M059J (cell line): ENCODE measurements at places on chromosomes 12 and 14. TPM values are rescaled to one million over a fixed set of nuclear protein-coding genes. Genes with fewer than 3 reads are reported as not detected.
A peak's percentile ranks its signal among the peaks of the same experiment; 100 is the strongest.

GRCh38 chr12:93908264-93908663 is 231.1 kb downstream of the CRADD start:
- DNase-seq: no peak

DNA sequence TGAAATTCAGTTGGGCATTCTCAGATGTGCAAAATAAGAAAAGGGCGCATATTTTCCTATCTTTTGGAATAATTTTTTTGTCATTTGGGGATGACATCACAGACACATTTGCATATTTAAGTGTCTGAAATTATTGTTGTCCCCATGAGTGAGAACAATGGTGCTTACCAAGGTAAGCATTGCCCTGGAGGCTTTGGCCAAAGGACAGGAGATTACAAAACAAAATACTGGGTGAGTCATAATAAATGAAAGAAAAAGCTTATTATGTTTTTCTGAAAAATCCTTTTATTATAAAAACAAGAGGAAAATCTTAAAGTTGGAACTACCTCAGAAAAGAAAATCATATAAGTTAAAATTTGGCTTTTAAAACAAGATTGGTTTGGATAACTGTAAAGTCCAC is 254.9 kb downstream of the BTG1 start:
- DNase-seq: peak; percentile 38

- no peak for DNase-seq
Measured at GRCh38 chr12:113971392-113971791, 5.3 kb upstream of the RBM19 start.

DNA sequence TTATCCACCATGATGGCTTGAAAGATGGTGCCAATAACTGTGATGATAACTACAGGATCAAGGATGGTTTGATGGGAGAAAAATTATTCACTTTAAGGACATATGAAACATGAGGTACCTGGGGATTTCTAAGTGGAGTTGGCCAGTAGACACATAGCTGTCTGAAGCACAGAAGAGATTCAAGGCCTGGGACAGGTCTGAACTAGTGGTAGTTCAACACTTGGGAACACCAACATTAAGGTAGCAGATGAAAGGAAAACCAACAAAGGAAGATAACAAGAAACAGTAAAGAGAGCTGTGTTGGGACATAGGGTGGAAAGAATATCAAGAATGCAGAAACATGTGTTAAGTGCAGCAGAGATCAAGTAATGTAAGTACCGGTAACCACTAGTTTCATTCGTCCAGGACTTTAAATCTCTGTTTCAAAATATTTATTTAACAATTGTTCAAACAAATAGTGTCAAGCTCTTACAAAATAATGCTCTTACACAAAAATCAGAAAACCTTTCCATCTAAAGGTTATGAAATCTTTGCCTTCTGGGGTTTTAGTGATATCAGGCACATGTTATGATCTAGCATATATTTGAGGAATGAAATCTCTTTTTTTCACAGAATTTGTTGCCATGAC is 104.7 kb downstream of the ST8SIA1 start:
- DNase-seq: no peak

Gene TAS2R31
- 0.12 and 0.27 TPM in 2 replicates for total RNA-seq

- DNase-seq: no peak
Measured at GRCh38 chr12:115882936-115883335, 394.6 kb downstream of the MED13L start.

GRCh38 chr12:53725824-53726223 is 1.4 kb downstream of the CALCOCO1 start:
- no peak for DNase-seq

DNA sequence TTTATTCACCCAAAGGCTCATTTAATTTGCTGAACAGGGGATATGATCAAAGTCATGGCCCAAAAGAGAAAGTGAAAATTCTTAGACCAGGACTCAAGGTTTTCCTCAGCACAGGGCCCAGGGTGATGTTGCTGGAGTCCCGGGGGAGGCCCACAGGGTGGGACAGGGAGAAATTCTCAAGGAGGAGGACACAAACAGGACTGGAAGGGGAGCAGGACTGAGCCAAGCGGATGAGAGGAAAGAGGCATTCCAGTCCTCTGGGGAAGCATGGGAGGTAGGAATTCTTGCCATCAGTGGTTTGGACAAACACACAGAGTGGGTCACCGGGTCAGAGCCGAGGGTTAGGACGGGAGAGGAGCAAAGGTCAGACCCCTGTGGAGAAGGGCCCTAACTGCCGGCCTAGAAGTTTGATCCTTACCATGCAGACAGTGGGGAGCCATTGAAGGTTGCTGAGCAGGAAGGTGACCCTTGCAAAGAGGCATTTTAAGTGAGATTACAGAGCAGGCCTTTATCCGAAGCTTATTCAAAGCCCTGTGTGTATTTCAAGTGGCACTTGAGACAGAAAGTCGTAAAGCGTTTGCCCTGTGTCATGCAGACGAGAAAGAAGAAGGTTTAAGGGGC is 68.4 kb upstream of the PTGR2 start:
- DNase-seq: no peak

DNA sequence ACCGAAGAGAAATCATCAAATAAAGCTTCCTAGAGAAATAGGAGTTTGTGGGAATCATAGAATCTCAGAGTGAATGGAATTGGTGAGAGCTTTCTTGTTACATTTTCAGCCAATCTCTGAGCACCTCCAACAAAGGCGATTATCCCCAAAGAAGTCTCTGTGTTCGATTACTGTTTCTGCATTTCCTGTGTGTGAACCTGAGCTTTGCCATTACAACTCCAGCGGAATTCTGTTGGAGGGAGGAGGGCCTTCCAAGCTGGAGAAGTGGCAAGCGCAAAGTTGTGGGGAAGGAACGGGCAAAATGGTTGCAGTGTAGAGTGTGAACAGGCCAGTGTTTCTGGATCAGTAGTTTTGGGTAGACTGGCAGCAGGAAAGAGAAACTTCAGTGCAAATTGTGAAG is 23.1 kb downstream of the TMEM117 start:
- no peak for DNase-seq

DNA sequence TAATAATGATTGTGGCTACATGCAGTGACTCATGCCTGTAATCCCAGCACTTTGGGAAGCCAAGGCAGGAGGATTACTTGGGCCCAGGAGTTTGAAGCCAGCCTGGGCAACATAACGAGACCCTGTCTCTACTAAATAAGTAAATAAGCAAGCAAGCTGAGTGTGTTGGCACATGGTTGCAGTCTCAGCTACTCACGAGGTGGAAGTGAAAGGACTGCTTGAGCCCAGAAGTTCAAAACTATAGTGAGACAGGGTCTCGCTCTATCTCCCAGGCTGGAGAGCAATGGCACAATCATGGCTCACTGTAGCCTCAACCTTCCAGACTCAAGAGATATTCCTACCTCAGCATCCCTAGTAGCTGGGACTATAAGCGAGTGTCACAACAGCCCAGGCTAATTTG is 64.7 kb downstream of the RPS6KA5 start:
- DNase-seq: peak; percentile 50

- DNase-seq: peak; percentile 72
Measured at GRCh38 chr12:51028126-51028812, 2.1 kb upstream of the SLC11A2 start.

Gene LRRC43
- not detected in 2 replicates for total RNA-seq

- no peak for DNase-seq
Measured at GRCh38 chr12:70785896-70786295, 134.6 kb downstream of the PTPRR start.

DNA sequence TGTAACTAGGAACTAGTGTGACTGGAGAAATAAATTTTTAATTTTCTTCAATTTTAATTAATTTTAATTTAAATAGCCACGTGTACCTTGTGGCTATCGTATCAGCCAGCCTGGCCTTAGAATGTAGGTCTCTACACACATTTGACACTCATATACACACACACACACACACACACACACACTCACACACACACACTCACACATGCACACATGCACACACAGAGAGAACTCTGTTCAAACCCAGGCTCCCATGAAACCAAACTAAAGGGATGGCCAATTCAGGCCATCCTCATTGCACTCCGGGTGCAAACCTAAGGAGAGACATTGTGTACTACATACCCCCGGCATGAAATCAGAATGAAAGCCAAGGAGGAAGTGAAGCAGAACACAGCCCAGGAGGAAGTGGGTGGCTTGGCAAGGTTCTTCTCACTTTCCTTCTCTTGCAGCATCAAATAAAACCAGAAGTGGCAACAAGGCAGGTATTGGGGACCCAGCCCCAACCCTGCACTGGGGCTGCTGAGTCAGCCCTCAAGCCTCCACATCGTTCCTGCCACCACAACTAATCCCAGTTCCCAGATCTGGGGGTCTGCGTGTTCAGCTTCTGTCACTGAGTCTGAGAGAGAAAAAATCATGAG is 26.2 kb upstream of the CHPT1 start:
- DNase-seq: no peak

GRCh38 chr12:129423041-129423580 is 480.7 kb downstream of the TMEM132D start:
- no peak for DNase-seq

GRCh38 chr14:56027916-56028712 is 90.1 kb upstream of the PELI2 start:
- no peak for DNase-seq

GRCh38 chr12:120394483-120395367 is 25.8 kb upstream of the MSI1 start:
- peak; percentile 47 for DNase-seq

Gene SYT1
- 5.7 and 8.7 TPM in 2 replicates for total RNA-seq

Gene DUSP6
- total RNA-seq: 14.6 and 24.0 TPM in 2 replicates

GRCh38 chr12:80634903-80635302 is 72.5 kb upstream of the MYF6 start:
- no peak for DNase-seq

Gene SLC4A8
- 2.5 and 12.3 TPM in 2 replicates for total RNA-seq

DNA sequence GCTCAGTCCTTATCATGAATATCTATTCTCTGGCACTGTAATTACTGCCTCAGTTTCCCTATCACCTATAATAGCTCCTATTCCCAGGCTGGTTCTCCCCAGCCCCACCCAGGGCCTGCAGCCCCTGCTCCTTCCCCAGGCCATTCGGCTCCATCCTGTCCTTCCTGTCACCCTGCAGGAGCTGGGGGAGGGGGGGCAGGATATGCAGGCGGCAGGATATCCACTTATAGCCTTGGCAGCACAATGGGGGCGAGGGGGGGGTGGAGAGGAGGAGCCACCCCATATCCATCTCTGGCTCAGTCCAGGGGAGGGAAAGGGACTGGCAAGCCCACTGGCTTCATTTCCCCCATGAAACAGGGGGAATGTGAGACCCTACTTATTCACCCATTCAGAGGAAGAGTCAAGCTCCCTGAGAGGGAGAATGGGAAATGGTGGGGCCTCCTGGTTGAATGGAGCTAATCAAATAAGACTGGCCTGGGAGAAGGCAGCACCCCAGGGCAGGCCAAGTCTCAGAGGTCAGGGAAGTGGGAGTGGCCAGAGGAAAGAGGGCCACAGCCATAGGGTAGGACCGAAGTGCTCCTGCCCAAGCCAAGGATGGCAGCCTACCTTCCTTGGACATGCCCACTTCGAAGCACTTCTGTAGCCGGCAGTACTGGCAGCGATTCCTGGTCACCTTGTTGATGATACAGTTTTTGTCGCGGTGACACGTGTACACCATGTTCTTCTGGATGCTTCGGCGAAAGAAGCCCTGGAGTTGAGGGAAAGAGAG is 7.8 kb upstream of the ITGB7 start:
- no peak for DNase-seq

GRCh38 chr14:103302966-103303365 is 31.1 kb upstream of the EIF5 start:
- DNase-seq: no peak

GRCh38 chr14:51386983-51387735 is 147.1 kb downstream of the TMX1 start:
- peak; percentile 13 for DNase-seq

Gene LRRC10
- total RNA-seq: not detected in 2 replicates

DNA sequence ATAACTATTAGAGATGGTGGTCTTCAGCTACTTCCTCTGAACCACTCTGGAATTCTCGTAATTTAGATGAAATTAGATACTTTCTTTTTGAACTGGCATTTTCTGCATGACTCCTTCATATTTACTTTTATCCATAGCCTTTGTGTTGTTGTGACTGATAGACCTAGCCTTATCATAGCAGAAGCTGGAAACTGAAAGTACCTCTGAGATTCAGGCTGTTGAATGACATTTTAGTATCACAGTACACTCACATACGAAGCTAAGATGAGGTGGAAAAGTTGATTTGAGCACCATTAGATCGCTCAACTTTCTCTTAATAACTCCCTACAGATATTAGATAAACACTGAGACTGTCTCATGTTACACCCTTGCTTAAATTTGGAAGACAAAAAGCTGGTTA is 525.1 kb upstream of the FBXO33 start:
- no peak for DNase-seq

GRCh38 chr14:45679853-45680252 is 426.9 kb upstream of the MIS18BP1 start:
- peak; percentile 92 for DNase-seq

GRCh38 chr12:94763462-94763861 is 113.1 kb upstream of the TMCC3 start:
- DNase-seq: no peak
